ENCODE measurements at places on chromosomes 7 and 10. TPM values are rescaled to one million over a fixed set of nuclear protein-coding genes. Genes with fewer than 3 reads are reported as not detected.

PAX4 gene
- not detected for total RNA-seq

CRPPA gene
- total RNA-seq: 1.5 TPM

WDR86 gene
- total RNA-seq: not detected

DLX5 gene
- not detected for total RNA-seq

NEBL gene
- total RNA-seq: 0.46 TPM

POLR2J gene
- 72.9 TPM for total RNA-seq

FAM24B gene
- total RNA-seq: 9.8 TPM

NODAL gene
- not detected for total RNA-seq

Measured in activated CD8-positive, alpha-beta memory T cell treated with anti-CD3 and anti-CD28 coated beads for 36 hours (primary cell).